ENCODE measurements at places on chromosomes 2 and 18. TPM values are rescaled to one million over a fixed set of nuclear protein-coding genes. Genes with fewer than 3 reads are reported as not detected.

BCL2 gene
- 119 TPM for total RNA-seq

BMP10 gene
- total RNA-seq: not detected

GRCh38 chr18:48824231-48824970, 126.4 kb downstream of the SMAD7 start:
- no peak for DNase-seq

DNA sequence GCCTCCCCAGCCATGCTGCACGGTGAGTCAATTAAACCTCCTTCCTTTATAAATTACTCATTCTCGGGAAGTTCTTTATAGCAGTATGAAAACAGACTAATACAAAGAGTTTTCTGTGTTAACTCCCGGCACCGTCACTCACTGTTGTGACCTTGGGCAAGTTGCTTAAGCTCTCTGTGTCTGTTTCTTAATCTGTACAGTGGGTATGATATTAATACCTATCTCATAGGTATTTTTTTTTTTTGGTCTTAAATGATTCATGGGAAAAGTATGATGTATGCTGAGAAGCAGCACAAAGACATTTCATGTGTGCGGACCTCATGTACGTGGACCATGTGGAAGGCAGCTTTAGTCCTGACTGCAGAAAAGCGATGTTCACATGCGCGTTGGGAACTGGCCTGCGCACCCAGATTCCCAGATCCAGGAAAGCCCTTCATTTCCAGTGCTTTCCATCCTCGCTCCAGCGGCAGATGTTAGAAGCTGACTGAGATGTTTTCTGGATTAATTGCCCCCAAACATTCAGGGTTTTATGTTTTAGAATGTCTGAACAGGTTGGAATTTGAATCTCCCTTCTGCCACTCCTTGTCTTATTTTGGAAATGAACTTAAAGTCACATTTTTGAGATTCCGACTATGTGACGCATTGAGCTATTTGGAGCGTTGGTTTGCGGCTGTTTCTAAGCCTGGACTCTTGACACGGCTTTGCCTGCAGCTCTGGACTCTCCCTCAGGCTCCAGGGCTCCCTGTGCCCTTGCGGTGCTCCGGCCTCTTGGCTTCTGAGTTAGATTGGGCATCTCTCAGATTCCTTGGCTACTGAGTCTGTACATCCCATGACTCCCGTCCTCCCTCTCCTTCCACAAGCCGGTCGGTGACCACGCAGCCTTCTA, 61.4 kb downstream of the SLC4A3 start:
- no peak for DNase-seq

GRCh38 chr2:21427606-21428005, 303.8 kb downstream of the TDRD15 start:
- no peak for DNase-seq

GRCh38 chr18:62767836-62768557, 52.7 kb downstream of the PHLPP1 start:
- no peak for DNase-seq

ELOA2 gene
- total RNA-seq: not detected

GRCh38 chr2:185942855-185943254, 204.3 kb downstream of the FSIP2 start:
- no peak for DNase-seq

GRCh38 chr2:172736424-172737174, 954 bp downstream of the RAPGEF4 start:
- DNase-seq: no peak

ARL4C gene
- 292 TPM for total RNA-seq

GRCh38 chr2:85231952-85232351, 95.8 kb downstream of the TGOLN2 start:
- DNase-seq: no peak

PDE11A gene
- not detected for total RNA-seq

CRACDL gene
- 0.19 TPM for total RNA-seq

- peak; percentile 85 for DNase-seq
Observed at GRCh38 chr18:13137670-13138419, 80.7 kb upstream of the LDLRAD4 start.

All from activated CD4-positive, alpha-beta T cell treated with anti-CD3 and anti-CD28 coated beads, Interleukin-2, amount 10 ng/mL, durations not matched to agents 7 days and 5 days (primary cell).